ENCODE measurements at places on chromosomes 16 and 17.

DNA sequence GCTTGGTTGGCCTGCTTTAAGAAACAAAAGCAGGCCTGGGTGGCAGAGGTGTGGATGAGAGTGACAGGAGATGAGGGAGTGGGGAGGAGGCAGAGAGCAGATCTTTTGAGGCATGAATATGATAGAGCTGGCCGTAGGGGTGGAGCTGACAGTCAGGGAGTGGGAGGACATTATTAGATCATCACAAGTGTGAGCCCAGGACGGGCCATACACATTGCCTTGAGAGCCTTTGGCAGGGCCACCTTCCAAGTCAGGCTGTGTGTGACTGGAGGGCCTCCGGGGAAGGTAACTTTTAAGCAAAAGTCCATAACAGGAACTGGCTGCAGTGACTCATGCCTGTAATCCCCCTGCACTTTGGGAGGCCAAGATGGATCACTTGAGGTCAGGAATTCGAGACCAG, 26.3 kb downstream of the GINS3 start:
- no peak for DNase-seq

DNA sequence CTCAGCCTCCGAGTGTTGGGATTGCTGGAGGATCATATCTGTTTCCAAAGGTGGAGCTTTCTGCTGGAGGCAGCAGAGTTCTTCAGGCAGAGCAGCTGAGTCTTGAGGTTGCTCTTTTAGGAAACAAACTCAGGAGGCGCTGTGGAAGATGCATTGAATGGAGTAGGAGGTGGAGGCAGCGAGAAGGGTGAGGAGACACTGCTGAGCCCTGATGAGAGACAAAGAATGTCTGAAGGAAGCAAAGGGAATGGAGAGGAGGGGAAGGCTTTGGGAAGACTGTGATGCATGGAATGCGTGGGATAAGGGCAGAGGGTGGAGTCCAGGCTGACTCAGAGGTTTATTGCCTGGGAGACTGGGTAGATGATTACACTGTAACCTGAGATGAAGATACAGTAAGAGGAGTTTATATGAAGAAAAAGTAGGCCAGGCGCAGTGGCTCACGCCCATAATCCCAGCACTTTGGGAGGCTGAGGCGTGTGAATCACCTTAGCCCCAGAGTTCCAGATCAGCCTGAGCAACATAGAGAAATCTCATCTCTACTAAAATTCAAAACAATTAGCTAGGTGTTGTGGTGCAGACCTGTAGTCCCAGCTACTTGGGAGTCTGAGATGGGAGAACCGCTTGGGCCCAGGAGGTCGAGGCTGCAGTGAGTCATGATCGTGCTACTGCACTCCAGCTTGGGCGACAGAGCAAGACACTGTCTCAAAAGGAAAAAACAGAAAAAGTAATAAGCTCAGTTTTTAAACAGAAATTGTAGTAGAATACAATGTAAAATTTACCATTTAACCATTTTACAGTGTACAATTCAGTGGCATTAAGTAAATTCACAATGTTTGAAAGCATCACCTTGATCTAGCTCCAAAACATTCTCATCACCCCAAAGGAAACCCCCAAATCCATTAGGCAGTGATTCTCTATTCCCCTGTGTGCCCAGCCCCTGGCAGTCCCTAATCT, 17.8 kb upstream of the TMEM219 start:
- peak; percentile 47 for DNase-seq

- DNase-seq = no peak
These were observed 3.8 kb downstream of the AURKB start for GRCh38 chr17:8206536-8206935.

GRCh38 chr17:66690166-66690565, 144.8 kb upstream of the CACNG5 start:
- no peak for DNase-seq

DNA sequence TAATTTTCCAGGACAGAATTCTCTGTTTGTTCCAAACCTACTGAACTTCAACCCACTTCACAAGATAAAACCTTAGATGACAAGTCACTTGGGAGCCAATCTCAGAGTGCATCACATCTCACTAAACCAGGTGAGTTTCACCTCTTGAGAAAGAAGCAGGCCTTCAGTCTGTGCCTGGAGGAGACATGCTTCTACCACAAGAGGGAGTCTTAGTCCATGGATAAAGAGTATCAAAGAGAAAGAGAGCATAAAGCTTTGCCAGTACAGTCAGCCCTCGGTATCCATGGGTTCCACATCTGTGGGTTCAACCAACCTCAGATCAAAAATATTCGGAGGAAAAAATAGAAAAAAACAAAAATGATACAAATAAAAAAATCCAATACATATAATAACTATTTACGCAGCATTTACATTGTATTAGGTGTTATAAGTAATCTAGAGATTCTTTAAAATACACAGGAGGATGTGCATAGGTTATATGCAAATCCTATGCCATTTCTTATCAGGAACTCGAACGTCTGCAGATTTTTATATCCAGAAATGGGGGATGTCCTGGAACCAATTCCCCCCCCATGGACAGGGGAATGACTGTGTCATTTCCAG, 37.7 kb downstream of the DUSP14 start:
- peak; percentile 33 for DNase-seq

- DNase-seq = no peak
These were observed 4.4 kb upstream of the MFAP4 start for GRCh38 chr17:19391432-19391831.

- no peak for DNase-seq
These were observed 76.6 kb upstream of the PLCG2 start for GRCh38 chr16:81702506-81702905.

DNA sequence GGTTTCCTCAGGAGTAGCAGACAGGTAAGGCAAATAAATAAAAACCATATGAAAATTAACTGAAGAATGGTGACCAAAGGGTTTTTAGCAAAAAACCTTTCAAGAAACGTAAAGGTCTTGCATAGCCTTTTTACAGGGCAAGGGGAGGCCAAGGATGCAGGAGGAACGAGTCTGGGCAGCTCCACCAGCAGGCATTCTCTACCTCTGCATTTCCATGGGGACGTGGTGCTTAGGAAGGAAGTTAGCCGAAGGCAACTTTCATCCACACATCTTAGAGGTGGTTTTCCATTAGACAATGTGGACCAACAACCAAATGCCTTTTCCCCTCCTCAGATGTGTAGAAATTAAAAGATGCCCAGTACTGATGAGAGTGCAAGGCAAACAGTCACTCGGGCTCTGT, 20.7 kb downstream of the TOM1L2 start:
- DNase-seq = no peak

DNA sequence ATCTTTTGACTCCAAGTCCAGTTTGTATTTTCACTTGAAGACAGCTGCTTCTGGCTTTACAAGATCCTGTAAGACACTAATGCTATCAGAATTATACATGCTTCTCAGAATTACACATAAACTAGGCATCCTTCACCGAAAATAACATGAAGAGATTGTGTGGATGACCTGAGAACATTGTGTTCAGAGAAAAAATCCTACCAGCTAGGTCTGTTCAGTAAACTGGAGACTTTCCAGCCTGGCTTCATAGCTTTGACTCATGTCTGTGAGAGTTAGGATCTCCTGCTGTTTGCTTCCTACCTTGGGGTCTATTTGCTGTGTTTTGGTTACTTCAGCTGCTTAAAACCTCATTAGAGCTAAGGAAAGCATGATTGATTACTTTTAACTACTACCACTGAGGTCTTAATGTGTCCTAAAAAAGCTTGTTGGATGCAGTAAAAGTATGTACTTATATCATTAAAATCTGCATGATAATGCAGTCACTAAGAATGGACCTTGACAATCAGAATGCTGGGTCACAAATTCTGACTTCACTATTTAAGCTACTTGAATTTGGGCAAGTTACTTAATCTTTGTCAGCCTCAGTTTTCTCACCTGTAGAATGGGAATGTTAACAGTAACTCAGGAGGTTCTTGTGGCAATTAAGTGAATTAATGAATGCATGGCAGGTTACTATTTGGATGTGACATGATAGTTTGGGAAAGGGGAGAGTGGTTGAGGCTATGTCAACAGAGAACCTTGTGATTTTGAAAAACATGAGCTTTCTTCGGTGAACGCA, 8.0 kb upstream of the MYH13 start:
- no peak for DNase-seq

DNA sequence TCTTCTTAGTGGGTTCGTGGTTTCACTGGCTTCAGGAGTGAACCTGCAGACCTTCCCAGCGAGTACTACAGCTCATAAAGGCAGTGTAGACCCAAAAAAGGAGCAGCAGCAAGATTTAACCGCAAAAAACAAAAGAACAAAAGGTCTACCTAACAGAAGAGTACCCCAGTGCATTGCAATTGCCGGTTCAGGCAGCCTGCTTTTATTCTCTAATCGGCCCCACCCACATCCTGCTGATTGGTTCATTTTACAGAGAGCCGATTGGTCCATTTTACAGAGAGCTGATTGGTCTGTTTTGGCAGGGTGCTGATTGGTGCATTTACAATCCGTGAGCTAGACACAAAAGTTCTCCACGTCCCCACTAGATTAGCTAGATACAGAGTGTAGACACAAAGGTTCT, 2.0 kb upstream of the ARRB2 start:
- no peak for DNase-seq

GRCh38 chr17:43373356-43373755, 25.4 kb upstream of the ARL4D start:
- DNase-seq = no peak

DNA sequence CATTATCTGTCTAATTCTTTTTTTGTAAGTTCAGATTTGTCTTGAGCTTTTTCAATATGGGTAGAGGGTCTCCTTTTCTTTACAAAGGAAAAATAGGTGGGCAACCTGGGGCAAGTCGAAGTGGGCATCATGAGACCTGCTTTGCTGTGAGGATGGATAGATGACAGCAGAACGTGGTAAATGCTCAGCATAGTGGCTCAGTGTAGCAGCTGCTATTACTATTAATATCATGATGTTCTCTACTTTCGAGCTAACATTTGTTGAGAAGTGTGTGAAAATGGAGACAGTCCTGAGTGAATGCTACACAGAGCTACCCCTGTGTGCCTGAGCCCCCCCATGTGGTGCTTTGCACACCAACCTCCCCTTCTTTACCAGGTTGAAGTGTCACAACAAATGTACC, 39.0 kb upstream of the LGALS9 start:
- DNase-seq = no peak

GRCh38 chr16:1688807-1689560, 10.9 kb downstream of the JPT2 start:
- DNase-seq = no peak

DNA sequence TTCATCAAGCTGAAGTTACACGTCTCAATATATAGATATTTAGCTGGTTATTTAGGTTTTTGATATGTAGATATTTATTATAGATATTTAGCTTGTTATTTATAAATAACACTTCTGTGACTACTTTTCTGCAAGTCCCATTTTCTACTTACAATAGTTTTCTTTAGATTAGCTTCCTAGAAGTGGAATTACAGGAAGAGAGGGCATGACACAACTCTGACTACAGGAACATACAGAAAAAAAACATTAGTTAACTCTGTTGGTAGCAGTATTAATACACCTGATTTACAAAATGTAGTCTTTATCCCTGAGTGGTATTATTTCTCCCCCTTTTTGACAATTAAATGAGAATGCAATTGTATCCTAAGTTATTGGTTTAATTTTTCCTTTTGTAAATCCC, 21.2 kb upstream of the CCL1 start:
- DNase-seq = no peak

GRCh38 chr16:71421911-71422310, 19.9 kb downstream of the TLE7 start:
- DNase-seq = no peak

DNA sequence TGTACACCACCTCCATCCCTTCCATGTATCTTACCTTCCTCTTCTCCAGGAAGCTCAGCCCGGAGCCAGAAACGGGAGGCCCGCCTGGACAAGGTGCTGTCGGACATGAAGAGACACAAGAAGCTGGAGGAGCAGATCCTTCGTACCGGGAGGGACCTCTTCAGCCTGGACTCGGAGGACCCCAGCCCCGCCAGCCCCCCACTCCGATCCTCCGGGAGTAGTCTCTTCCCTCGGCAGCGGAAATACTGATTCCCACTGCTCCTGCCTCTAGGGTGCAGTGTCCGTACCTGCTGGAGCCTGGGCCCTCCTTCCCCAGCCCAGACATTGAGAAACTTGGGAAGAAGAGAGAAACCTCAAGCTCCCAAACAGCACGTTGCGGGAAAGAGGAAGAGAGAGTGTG, 756 bp upstream of the MVP start:
- no peak for DNase-seq

GRCh38 chr17:76918811-76919210, 50.6 kb downstream of the MGAT5B start:
- no peak for DNase-seq

GRCh38 chr17:71548540-71549190, 572.2 kb upstream of the SOX9 start:
- no peak for DNase-seq

DNA sequence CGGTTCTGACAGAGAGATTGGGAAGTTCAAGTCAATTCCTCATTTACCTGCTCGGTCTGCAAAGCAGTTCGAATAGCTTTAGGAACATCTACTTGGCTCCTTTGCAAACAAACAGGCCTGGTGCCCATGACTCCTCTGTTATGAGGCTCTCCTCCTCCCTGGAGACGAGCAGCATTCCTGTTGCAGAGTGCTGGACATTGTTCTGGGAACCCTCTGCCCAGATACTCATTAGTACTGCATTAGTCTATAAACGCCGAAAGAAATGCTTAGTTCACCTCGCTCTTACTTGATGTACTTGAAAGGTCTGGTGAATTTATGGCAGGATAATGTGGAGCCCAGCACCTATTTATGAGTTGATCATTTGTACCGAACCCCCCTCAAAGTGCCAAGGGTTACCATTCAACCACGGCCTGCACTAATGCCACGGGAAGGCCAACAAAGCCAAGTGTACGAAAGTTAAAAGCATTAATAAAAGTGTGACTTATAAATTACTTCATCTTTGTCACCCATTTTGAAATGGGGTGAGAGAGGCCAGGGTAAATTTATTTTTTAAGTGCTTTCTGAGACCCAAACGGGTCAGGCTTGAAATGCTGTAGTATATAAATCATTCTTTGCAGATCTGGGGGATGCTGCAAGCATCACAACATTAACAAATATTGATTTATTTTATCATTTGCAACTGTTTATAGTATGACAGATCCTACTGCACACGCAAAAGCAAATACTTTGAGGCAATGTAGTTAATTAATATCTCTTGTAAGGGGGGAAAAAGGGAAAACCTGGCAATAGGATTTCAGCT, 478.9 kb upstream of the PSMD7 start:
- DNase-seq = no peak

GRCh38 chr16:16145286-16145685, 78.0 kb downstream of the ABCC6 start:
- DNase-seq = no peak

GRCh38 chr17:6669479-6670212, 18.1 kb downstream of the C17orf100 start:
- DNase-seq = no peak

GRCh38 chr17:15007147-15007553, 258.0 kb downstream of the PMP22 start:
- DNase-seq = no peak

Data from iPS DF 6.9 (cell line).